NCI-H774 (cell line): ENCODE measurements at places on chromosomes 12 and 14.

GRCh38 chr12:308511-308910 lies 45.9 kb upstream of the SLC6A13 start:
- no peak for DNase-seq

DNA sequence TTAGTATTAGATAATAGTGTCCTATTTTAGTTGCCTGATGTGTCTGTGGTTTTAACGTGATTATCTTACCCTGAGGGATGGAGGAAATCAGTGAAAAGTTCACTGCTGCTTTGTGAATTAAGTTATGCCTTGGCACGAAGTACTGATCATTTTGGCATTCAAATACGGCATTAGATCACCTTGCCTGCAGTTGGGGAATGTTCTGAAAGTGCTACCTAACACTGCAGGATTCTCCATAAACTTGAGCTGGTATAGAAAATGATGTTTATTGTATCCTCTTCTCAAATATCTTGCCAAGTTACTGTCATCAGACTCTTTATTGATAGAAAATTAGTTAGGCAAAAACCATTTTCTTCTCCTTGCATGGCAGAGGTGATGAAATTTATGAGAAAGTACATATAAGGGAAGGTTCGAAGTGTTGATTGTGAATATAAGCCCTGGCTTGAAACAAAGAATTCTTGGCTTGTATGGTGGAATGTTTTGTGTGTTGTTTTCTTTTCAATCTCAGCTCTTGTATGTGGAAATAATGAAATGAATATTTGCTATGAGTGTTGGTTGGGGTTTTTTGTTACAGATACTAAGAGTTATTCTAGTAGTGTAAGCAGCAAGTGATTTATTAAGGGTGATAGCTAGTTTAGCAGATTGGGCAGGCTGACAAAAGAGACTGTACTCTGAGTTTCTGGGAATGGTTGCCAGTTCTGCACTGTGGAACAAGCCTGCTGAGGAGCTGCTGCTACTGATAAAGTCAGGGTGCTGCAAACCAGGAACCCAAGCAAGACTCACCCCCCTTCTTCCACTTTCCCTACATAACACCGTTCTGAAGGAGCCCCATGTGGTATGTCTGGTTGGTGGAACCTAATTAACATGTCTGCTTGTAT lies 448.3 kb downstream of the PCNX1 start:
- DNase-seq, result no peak

DNA sequence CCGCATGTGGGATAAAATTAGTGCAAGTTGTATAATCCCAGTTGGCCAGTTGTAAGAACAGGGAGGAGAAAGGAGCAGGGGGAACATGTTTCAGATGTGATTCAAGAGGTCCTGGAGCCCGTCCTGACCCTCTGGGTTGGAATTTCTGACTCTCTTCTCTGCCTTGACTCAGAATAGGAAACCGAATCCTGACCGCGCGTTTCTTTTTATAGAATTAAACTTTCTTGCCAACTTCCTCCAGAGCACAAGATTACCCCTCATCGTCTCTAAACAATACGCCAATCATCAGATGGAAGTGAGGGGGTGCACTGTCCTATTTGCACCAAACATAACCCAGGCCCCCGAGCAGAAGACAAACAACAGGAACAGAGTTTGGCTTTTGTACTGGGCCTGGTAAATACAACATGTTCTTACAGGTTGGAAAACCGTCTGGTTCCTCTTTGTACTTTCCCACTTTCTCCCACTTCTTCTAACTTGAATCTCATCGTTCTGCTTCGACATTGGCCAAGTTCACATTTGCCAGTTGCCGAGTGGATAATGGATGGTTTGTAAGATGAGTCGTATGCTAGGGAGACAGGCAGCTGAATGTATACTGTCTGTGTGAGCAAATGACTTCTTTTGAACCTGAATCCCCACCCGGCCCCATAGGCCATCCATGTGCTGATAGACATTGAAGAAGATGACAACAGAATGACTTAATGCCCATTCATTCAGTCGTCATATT lies 42.6 kb upstream of the MED13L start:
- DNase-seq, result no peak

GRCh38 chr14:56133547-56133946 lies 15.3 kb downstream of the PELI2 start:
- no peak for DNase-seq

- DNase-seq, result no peak
These were observed 58.9 kb downstream of the SLC25A47 start for GRCh38 chr14:100382106-100382455.

GRCh38 chr12:64180951-64181350 lies 41.1 kb downstream of the KICS2 start:
- DNase-seq, result no peak

DNA sequence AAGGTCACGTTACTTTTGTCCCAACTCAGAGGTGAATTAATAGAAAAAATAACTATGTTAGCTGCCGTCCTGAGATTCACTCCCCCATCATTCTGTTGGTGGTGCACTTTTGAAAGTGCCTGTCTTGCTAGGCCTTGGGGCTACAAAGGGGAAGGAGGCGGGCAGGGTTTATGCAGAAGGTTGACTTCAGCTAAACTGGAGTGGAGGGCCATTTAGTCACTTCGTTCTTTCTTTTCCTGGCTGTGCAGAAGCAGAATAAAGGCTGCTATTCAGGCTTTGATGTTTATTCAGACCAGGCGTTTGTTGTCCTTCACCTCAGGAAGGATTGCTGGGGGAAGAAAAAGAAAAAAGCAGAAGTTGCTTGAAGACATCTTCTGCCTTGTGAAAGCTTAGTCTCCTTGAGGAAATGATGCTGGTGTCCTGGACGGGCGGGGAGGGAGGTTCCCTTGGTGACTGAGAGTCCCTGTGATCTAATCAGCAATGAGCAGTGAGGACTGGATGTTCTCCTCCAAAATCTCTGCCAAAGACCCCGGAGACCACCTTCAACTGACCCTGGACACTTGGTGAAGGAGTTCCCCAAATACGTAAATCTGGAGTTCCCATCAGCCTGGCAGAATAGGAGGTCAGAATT lies 4.0 kb downstream of the GLT1D1 start:
- DNase-seq, result no peak
